Naive B cell (primary cell): ENCODE measurements at places on chromosomes 7 and 10.

DNA sequence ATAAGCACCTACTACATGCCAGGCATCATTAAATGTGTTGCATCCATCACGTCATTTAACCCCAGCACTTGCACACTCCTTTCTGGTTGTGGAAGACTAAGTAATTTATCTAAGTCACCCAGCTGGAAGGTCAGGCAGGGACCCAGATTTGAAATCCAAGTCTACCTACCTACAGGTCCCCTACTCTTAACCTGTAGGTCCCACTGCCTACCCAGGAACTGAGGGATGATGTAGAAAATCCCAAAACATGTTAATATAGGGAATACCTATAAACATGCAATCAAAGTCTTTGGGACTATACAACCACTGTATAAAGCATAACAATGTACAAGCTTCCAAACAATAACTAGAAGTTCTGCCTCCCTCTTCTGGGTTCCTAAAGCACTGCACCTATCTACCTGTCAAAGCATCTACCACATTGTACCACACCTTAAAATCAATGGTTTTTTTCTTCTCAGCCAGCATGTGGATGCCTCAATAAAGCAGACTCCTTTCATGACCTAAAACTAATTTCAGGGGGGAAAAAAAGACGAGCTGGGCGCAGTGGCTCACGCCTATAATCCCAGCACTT lies 5.6 kb downstream of the IL6 start:
- DNase-seq: no peak

DNA sequence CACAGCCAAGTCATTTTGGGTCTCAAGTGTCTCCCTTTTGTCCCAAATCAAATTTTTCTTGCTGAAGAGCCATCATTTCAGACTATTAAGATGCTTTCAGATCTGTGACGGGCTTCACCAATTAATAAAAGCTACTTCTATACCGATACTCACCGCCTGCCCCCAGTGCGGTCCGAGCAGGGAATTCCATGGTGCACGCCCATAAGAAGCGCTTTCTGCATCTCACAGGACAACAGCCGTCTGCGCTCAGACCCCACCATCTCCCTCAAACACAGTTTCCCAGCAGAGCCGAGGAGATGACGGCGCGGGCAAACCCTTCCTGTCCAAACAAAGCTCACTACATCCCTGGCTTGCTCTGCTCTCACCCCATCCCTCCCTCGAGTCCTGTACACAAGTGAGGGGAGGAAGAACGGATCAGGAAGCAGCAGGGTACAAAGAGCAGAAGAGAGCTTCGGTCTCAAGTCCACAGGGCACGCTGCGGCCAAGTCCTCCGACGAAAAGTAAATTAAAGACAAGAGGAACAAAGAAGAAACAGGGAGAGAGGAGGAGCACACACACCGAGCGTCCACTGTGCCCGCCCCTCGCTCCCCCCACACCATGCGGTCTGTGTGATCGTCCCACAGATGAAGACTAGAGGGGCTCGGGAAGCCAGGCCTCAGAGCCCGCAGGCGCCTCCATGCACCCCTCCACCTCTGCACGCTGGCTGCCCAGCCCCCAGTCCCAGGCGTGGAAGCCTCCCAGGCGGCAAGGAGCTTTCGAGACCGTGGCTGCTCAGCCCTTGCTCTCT lies 121.9 kb downstream of the MAD1L1 start:
- DNase-seq: no peak

DNA sequence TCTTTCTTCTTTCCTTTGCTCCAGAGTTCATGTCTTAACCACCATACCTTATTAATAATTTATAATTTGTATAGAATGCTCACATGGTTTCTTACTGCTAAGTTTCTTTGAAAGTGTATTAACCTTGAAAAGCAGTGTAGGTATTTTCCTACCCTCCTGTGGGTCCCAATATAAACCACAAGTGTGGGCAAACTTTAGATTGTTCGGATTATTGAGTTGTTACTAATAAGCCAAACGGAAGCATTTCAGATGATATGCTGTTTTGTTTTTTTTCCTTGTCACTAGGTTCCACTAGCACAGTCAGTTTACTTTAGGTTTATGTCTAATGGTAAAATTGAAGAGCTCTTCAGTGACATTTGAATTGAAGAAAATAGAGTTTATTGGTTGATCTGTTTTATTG lies 10.2 kb downstream of the SSBP1 start:
- no peak for DNase-seq

GRCh38 chr10:112248584-112249295 lies 34.5 kb upstream of the TECTB start:
- DNase-seq: no peak

GRCh38 chr10:86650151-86650550 lies 4.2 kb upstream of the OPN4 start:
- DNase-seq: no peak
